ENCODE measurements at places on chromosomes 2 and 18.

- no peak for DNase-seq
Measured at GRCh38 chr2:127118038-127118437, 11.1 kb upstream of the BIN1 start.

DNA sequence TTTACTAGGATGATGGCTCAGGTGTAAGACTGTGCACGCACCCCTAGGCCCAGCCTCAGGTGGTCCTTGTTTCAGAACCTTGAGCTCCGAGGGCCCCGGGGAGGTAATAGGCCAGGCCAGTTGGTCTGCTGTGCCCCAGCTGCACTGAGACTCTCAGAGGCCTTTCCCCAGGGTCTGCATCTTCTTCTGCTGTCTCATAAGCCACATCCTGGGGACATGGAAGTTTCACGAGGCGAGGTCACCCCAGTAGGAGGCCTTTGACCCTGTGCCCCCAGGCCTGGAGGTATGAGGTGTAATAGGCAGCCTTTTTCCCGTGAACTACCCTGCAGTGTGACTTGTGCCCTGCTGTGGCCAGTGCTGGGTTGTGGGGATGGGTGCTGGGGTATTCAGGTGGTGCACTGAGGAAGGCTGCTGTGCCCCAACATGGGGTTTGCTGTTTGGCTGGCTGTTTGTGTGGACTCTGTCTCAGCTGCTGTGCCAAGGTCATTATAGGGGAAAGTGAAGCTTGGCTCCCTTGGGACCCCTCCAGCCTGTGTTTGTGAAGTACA is 6.9 kb downstream of the OXER1 start:
- no peak for DNase-seq

GRCh38 chr2:216863946-216864345 is 4.1 kb upstream of the TNP1 start:
- DNase-seq, result no peak

GRCh38 chr2:38464971-38465788 is 88.1 kb upstream of the ATL2 start:
- no peak for DNase-seq

- DNase-seq, result no peak
Measured at GRCh38 chr2:847669-848068, 103.0 kb upstream of the SNTG2 start.

DNA sequence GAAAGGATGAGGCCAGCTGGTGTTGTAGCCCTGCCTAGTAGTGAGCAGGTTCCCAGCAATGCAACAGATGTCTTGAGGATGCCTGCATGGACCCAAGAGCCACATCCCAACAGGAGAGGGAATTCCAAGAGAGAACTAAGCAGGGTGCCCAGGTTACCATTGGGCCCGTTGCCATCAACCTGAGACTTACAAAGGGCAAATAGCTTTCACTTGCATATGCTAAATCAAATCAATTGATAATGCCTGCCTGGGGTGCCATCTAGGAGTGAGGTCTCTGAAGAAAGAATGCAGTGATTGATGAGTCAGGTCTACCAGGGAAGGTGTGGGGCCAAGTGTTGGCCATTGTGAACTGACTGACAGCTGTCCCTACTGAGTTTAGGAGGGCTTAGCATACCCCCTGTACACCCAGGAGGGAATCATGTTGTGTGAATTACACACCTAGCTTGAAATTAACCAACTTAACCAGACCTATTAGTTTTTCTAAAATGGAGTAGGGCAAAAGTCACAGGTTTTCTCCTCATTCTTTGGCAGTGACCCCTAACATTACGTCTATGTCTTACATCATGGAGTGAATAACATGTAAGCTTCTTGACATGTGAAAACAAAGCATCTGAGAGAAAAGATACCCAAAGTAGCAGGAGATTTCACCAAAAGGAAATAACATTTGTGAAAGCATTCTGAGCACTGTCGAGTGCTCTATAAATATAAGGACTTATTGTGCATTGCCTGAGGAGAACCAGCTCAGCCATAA is 32.3 kb downstream of the FHOD3 start:
- no peak for DNase-seq

GRCh38 chr18:77178559-77178958 is 46.0 kb upstream of the MBP start:
- no peak for DNase-seq

DNA sequence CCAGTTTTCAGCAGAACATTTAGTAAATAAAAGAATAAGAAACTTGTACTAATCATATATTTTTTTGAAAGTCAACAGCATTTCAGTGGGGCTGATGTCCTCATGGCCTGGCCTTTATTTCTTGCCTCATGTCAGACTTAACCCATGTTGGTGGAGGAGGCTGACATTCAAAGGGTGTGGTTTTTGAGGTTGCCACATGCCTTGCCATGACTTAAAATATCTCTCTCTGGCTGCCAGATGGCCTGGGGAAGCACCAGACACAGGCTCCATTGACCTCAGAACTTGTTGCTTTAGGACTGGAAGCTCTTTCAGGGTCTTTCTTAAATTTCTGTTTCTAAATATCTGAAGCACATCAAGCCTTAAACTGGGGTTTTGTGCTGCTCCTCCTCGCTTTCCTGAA is 32.5 kb upstream of the CD28 start:
- no peak for DNase-seq

GRCh38 chr2:98127229-98127989 is 40.4 kb downstream of the VWA3B start:
- no peak for DNase-seq

GRCh38 chr2:66852953-66853352 is 418.0 kb downstream of the MEIS1 start:
- DNase-seq, result no peak

Data from stimulated activated CD8-positive, alpha-beta memory T cell treated with anti-CD3 and anti-CD28 coated beads, Interleukin-4, amount 100 ng/mL, for 4 hours (primary cell).